Peyer's patch (tissue), 4 donors: ENCODE measurements at places on chromosomes 12 and 14. TPM values are rescaled to one million over a fixed set of nuclear protein-coding genes. Genes with fewer than 3 reads are reported as not detected.

IFI27 gene
- total RNA-seq = 368 TPM

OTOGL gene
- total RNA-seq = 0.18 TPM

ACYP1 gene
- total RNA-seq = 22.7 TPM

GALC gene
- total RNA-seq = 43.8 TPM

CLEC4A gene
- 10.1 TPM for total RNA-seq

FOXA1 gene
- total RNA-seq = 24.6 TPM

ANO2 gene
- total RNA-seq = 7.2 TPM

RNASE3 gene
- total RNA-seq = not detected

DNA sequence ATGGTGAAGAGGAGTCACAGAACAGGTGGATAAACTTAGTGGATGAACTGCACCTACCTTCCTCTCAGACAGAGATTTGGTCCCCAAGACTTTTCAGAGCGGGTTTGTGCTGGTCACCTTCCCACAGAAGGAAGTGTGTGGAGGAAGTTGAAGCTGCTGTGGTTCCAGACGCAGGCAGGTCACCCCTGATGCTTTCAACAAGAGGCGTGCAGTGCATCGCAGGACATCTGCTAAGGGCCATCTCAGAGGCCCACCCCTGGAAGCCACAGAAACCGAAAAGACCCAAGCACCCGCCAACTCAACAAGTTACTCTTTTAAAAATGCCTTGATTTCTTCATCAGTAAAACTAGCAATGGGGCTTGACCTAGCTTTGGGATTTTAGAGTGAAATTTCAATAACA lies 1.0 kb upstream of the GPX2 start:
- DNase-seq = no peak
- H3K27ac ChIP-seq = peak overlapping the region; percentile 19
- H3K27me3 ChIP-seq = no peaks in the 10 kb centered on the region

- no peaks in the 10 kb centered on the region for H3K4me1 ChIP-seq
- no peak overlapping the region for H3K27ac ChIP-seq
- no peaks in the 10 kb centered on the region for H3K36me3 ChIP-seq
- H3K4me3 ChIP-seq = no peak overlapping the region
Measured at GRCh38 chr12:131988054-131988796, 38.5 kb downstream of the EP400 start.

DNA sequence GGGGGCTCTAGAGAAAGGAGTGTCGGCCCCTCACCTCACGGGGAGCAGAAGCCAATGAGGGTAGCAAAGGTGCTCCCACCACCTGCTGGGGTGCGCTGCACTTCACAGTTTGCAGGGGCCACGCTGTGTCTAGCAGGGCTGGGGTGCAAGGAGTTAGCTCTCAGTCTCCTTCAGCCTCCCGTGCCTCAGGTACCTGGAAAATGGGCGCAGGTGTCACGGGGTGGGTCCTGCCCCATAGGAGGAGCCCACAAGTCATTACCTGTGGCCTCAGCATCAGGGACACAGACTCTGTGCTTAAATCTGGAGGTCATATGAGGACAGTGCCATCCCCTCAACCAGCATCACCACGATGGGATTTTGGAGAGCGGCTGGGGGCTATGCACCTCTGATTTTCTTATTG lies 326.7 kb downstream of the ADGRD1 start:
- H3K4me3 ChIP-seq = no peak overlapping the region
- no peaks in the 10 kb centered on the region for H3K27me3 ChIP-seq
- no peaks in the 10 kb centered on the region for H3K4me1 ChIP-seq

GRCh38 chr12:109773384-109774011 lies 59.7 kb downstream of the TRPV4 start:
- peaks cover 8% of the 10 kb centered on the region for H3K4me1 ChIP-seq
- no peaks in the 10 kb centered on the region for H3K27me3 ChIP-seq
- no peaks in the 10 kb centered on the region for H3K36me3 ChIP-seq
- DNase-seq = peak; percentile 61
- H3K27ac ChIP-seq = no peak overlapping the region
- H3K4me3 ChIP-seq = peak overlapping the region; percentile 10

- no peak for DNase-seq
- H3K4me3 ChIP-seq = no peak overlapping the region
- no peak overlapping the region for H3K27ac ChIP-seq
- H3K36me3 ChIP-seq = no peaks in the 10 kb centered on the region
- H3K27me3 ChIP-seq = no peaks in the 10 kb centered on the region
- no peaks in the 10 kb centered on the region for H3K4me1 ChIP-seq
Measured at GRCh38 chr14:50846226-50846880, 15.4 kb upstream of the NIN start.

DNA sequence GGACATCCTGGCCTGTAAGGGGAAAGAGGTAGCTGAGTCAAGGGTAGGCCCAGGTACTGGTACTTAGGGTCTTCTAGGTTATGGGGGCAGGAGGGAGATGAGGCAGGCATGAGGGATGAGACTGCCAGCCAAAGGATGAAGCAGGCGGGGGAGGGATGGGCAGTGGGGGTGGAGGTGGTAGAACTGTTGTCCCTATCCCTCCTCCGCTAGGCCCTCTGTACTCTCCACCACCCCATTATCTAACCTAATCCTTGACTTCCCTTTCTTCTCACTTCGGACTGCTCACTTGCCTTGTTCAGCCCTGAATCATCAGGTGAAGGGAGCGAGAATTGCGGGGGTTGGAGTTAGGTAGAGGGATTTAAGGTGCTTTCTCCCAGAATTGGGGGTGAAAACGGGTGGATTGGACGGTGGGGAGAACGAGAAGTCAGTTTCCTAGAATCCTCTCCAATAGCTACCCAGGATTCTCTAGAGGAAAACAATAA lies 562 bp downstream of the PAN2 start:
- H3K4me1 ChIP-seq = no peaks in the 10 kb centered on the region
- H3K27ac ChIP-seq = peak overlapping the region; percentile 94
- H3K4me3 ChIP-seq = peak overlapping the region; percentile 66
- no peaks in the 10 kb centered on the region for H3K27me3 ChIP-seq
- H3K36me3 ChIP-seq = peaks cover 3% of the 10 kb centered on the region

GRCh38 chr12:91973813-91974212 lies 171.8 kb downstream of the BTG1 start:
- no peak overlapping the region for H3K4me3 ChIP-seq
- no peaks in the 10 kb centered on the region for H3K36me3 ChIP-seq
- no peaks in the 10 kb centered on the region for H3K4me1 ChIP-seq
- H3K27me3 ChIP-seq = no peaks in the 10 kb centered on the region
- H3K27ac ChIP-seq = no peak overlapping the region
- no peak for DNase-seq

DNA sequence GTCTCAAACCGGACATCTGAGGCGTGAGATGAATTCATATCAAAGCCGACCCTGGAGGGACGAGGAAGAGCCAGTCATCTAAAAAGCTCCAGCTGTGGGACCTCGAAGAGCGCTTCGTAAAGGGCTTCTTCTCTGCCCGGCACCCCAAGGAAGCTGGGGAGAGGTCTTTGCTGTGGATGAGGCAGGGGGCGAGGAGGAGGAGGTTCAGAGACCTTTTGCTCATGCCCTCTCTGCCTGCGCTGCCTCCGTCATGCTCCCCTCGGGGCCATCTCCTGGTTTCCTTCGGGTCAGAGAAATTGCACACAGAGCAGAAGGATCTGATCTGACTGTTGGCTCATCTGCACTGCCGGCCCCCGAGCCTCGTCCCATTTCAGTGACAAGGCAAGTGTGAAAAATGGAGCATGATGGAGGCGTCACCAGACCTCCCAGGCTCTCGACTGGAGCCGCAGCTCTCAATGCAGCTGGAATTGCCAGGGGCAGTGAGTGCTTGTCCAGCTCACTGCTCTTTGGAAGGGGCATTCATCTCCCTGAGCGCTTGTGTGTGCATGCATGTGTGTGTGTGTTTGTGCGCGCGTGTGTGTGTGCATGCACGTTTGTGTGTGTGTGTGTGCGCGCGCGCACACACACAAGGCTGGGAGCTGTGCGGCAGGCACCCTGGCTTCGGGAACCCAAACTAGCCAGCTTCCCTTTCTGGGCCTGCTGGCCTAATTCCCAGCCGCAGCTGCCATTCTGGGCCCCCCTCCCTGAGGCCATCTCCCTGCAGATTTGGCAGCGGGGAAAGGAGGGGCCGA lies 9.2 kb downstream of the CABP1 start:
- H3K27ac ChIP-seq = no peak overlapping the region
- H3K27me3 ChIP-seq = no peaks in the 10 kb centered on the region
- H3K4me3 ChIP-seq = peak overlapping the region; percentile 25
- no peak for DNase-seq
- no peaks in the 10 kb centered on the region for H3K36me3 ChIP-seq

- no peaks in the 10 kb centered on the region for H3K36me3 ChIP-seq
- DNase-seq = no peak
- no peak overlapping the region for H3K4me3 ChIP-seq
- H3K4me1 ChIP-seq = no peaks in the 10 kb centered on the region
Measured at GRCh38 chr12:112105891-112106290, 2.7 kb downstream of the NAA25 start.

DNA sequence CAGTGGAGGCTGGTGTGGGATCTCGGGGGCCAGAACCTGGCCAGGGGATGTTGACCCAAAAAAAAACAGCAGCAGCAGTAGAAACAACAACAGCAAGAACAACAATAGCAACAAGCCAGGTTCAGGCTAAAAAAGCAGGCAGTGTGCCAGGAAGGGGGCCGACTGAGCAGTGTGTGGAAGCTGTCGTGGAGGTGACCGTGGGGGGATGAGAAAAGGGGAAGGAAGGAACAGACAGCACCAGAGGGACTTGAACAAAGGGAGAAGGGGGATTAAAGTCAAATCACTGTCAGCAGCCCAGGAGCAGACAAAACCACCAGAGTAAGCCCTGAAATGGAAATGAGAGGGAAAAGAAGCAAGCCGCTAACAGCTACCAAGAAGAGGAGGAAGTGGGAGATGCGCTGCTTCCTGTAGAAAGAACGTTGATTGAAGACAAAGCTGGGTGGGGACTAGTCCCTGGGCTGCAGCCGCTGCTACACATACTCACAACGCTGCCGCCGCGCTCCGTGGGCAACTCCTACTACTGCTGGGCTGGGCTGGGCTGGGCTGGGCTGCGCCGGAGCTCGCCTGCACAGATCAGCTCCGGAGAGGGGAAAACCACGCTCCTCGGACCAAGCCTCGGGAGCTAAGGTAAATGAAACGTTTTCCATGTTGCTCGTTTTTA lies at the start of gene GNG2:
Gene GNG2 (plus strand): TSS at position 449 of the 661 bp plus-strand sequence. CDS start 90,067 bp downstream, outside the sequence.
- H3K27me3 ChIP-seq = no peaks in the 10 kb centered on the region
- peak; percentile 94 for DNase-seq
- peak within 1 kb of the TSS; percentile 55 for H3K4me3 ChIP-seq

DNA sequence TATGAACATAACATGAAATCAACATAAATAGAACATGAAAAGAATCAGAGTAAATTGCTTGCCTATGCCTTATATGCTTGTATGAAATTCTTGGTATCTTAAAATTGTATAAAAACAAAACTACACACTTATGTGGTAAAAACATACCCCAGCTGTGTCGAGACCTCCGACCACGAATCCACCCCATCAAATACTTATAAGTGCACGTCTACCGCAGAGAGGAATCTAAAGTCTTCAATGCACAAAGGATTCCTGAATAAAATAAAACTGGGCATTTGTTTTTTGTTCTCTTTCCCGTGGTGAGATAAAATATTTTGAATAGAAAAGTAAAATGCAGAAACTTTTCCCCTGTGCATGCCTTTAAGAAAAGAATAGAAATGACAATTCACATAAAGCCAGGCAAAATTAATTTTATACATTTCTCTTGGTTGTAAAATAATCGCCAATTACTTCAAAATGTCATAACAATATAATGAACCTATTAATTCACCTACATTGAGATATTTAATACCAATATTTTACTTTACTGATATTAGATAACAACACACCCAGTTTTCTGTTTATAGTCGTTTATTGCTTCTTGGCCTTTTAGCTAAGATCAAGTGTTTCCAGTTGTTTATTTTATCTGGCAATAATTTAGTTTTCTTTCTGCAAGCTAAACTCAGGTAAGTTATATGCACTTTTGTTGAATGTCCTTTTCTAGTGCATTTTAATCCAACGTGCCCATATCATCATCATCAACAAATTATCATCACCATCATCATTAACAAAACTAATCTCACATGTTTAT lies 1.0 kb downstream of the KLRK1 start:
- DNase-seq = no peak
- peak overlapping the region; percentile 4 for H3K27ac ChIP-seq
- no peaks in the 10 kb centered on the region for H3K27me3 ChIP-seq
- H3K4me3 ChIP-seq = no peak overlapping the region

- no peaks in the 10 kb centered on the region for H3K27me3 ChIP-seq
- no peak for DNase-seq
- H3K4me3 ChIP-seq = no peak overlapping the region
- H3K36me3 ChIP-seq = no peaks in the 10 kb centered on the region
Measured at GRCh38 chr12:81245458-81245857, 167.6 kb downstream of the ACSS3 start.

DNA sequence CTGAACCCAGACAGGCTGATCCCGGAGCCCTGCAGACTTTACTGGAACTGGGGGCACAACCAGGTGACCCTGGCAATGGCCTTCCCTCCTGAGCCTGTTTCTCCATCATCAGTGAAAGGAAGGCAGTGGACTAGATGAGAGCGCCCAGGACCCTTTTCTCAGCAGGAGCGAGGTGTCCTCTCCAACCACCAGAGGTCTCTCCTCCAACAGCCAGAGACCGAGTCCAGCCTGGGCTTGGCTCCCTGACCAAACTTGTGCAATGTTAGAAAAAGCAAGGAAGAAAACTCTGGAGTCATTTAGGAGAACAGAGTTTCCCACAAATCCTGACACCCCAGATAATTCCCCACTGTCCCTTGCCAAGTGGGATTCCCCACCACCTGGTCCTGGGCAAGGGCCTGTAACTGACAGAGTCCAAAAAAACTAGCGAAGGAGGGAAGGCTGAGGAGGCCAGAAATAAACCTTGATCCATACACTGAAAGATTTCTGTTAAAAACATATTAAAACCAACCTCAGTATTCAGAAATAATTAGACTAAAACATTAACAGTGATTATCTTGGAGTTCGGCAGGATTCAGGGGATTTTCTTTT lies 9.0 kb downstream of the RPS6KL1 start:
- no peak for DNase-seq
- H3K27me3 ChIP-seq = no peaks in the 10 kb centered on the region
- no peak overlapping the region for H3K4me3 ChIP-seq

DNA sequence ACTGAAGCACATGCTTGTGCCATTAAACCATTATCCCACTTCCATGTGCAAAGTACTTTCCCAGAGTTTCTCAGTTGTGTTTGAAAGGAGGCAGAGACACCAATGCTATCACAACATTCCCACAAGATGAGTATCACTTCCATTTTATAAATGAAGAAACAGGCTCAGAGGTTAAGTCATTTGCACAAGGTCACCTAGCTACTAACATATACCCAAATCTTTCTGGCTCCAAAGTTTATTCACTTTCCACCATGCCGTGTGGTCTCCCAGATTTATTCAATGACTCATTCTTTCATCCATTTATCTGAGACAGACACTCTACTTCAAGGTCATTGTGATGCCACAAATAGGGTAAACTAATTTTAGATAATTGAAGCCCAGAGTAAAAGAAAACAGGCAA lies 9.4 kb downstream of the ART4 start:
- DNase-seq = no peak
- no peaks in the 10 kb centered on the region for H3K27me3 ChIP-seq
- no peak overlapping the region for H3K27ac ChIP-seq
- H3K36me3 ChIP-seq = no peaks in the 10 kb centered on the region
- no peak overlapping the region for H3K4me3 ChIP-seq

GRCh38 chr14:57266065-57266464 lies 2.6 kb downstream of the EXOC5 start:
- no peak overlapping the region for H3K4me3 ChIP-seq
- peaks cover 32% of the 10 kb centered on the region for H3K4me1 ChIP-seq
- H3K36me3 ChIP-seq = peaks cover 3% of the 10 kb centered on the region
- H3K27me3 ChIP-seq = no peaks in the 10 kb centered on the region
- H3K27ac ChIP-seq = no peak overlapping the region

GRCh38 chr12:608413-608812 lies 54.8 kb downstream of the NINJ2 start:
- H3K36me3 ChIP-seq = no peaks in the 10 kb centered on the region
- no peak for DNase-seq
- no peak overlapping the region for H3K4me3 ChIP-seq
- H3K4me1 ChIP-seq = peaks cover 9% of the 10 kb centered on the region
